ENCODE measurements at places on chromosomes 3 and 15.

DNA sequence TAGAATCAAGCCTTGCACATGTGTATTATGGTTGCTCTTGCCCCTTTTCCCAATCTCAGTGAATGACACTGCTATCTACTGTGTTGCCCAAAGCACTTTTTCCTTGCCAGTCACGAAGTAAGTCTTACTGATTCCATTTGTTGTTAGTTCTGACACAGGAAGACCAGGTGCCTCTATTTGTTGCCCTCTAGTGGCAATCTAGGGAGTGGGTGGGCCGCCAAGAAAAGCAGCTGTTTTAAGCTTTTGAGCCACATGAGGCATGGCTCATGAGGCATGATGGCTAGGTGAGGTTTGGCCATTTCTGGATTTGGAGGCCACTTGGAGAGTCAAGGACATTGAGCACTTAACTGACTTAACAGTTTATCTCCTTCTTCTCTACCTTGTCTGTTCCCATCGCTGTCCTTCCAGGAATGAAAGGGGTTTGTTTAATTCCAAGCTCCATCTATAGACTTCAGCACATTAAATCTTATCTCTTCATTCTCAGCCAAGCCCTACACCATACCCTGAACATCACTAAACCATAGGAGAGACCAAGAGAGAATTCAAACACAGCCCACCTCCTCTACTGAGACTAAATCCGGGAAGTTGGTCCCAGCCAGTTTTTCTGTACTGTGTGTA, 103.1 kb downstream of the HCN4 start:
- DNase-seq, result no peak

DNA sequence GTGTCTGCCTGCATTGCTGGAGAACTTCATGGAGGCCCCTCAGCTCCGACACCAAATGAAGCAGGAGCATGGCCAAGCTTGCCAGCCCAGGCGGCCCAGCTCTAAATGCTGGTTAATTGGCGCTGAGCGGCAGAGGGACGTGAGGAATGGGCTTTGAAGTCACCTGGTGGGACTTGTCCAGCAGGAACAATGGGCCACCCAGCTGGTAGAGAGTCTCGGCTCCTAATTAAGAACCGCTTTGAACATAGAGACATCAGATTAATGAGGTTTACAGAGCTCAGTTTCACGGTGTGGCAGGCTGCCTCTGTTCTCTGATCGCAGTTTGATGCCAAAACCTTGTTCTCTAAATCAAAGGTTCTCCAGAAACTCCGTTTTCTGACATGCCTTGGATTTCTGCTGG, 77.5 kb upstream of the LINGO1 start:
- DNase-seq, result no peak

- DNase-seq, result no peak
Measured at GRCh38 chr3:10437272-10437994, 68.0 kb downstream of the ATP2B2 start.

- DNase-seq, result no peak
Measured at GRCh38 chr3:6078436-6078835, 782.5 kb upstream of the GRM7 start.

DNA sequence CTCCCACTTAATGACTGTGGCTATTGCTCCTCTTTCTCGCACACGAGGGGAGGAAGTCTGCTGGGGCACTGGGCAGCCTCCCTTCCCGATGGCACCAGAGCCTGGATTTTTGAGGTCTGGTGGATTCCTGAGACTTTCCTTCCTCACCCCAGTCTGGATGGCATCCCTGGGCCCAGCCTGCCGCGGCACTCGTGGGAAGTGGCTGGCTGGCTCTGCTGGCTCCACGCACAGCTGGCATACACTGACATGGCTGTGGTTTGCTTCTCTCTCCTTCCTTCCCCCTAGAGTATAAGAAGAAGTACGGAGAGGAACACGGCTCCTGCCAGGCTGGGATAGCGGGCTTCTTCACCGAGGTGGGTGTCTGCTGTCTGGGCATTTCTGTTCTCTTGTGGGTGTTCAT, 319.8 kb upstream of the LRRFIP2 start:
- DNase-seq, result no peak

- DNase-seq, result no peak
Measured at GRCh38 chr15:51749307-51749706, 2.1 kb upstream of the TMOD2 start.
